ENCODE measurements at places on chromosomes 1 and 21. TPM values are rescaled to one million over a fixed set of nuclear protein-coding genes. Genes with fewer than 3 reads are reported as not detected.

The LAPTM5 gene
- total RNA-seq, result 585 TPM

The URB2 gene
- 11.2 TPM for total RNA-seq

The CITED4 gene
- 24.3 TPM for total RNA-seq

DNA sequence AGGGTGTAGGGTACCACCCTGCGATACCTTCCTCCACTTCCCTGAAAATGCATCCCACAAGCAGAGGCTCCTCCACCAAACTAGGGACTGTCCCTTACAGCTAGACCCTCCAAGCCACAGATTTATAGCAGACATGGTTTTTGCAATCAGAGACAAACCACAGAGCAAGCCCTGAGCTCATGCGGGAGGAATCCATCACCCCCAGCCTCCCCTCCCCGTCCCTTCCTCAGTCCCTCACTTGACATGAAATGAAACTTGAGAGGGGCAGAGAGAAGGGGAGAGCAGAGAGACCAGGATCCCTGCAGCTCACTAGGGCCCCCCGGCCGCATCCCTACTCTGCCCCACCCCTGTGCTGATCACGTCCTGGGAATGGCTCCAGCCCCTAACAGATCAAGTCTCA, 94.9 kb downstream of the MRPL37 start:
- H3K36me3 ChIP-seq, result no peaks in the 10 kb centered on the region
- no peaks in the 10 kb centered on the region for H3K27me3 ChIP-seq
- no peak for DNase-seq
- H3K27ac ChIP-seq, result peak overlapping the region; percentile 91
- H3K4me3 ChIP-seq, result no peak overlapping the region

The ARMH1 gene
- 79.0 TPM for total RNA-seq

- H3K36me3 ChIP-seq, result no peaks in the 10 kb centered on the region
- H3K4me1 ChIP-seq, result peaks cover 74% of the 10 kb centered on the region
- peak overlapping the region; percentile 35 for H3K27ac ChIP-seq
- DNase-seq, result no peak
- H3K27me3 ChIP-seq, result no peaks in the 10 kb centered on the region
Observed at GRCh38 chr1:109802901-109803561, 39.3 kb upstream of the EPS8L3 start.

GRCh38 chr1:180181048-180181447, 26.4 kb downstream of the QSOX1 start:
- H3K27me3 ChIP-seq, result no peaks in the 10 kb centered on the region
- H3K36me3 ChIP-seq, result peaks cover 35% of the 10 kb centered on the region
- DNase-seq, result no peak
- H3K4me3 ChIP-seq, result no peak overlapping the region
- H3K4me1 ChIP-seq, result no peaks in the 10 kb centered on the region

DNA sequence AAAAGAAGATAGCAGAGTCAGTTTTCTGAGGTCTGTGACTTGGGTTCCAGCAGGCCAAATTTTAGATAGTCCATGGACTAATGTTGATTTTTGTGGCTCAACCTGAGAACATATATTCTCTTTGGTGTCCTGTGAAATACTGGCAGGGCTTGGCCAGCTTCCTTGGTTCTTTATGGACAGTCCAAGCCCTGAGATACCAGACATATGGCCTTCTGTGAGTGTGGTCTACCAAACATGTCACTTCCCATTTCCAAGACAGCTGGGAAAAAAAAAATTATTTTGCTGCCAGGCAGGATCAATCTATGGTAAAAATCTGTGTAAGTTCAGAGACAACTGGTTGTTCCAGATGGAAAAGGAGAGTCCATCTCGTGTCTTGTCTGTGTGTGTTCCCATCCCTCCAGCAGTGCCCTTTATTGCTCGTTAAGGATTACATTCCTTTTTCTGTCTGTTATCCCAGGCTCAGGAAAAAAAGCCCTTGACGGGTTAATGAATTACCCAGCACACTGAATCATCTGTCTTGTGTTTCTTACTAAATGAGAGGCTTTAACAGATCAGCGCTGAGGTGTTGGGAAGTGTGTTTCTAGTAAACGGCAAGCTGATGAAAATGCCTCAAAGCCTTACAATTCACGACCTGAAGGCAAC, 33.4 kb upstream of the XPR1 start:
- no peaks in the 10 kb centered on the region for H3K4me1 ChIP-seq
- H3K36me3 ChIP-seq, result no peaks in the 10 kb centered on the region
- peaks cover 3% of the 10 kb centered on the region for H3K27me3 ChIP-seq
- no peak overlapping the region for H3K4me3 ChIP-seq
- no peak overlapping the region for H3K27ac ChIP-seq
- no peak for DNase-seq

- H3K27me3 ChIP-seq, result no peaks in the 10 kb centered on the region
- H3K27ac ChIP-seq, result no peak overlapping the region
- H3K4me1 ChIP-seq, result no peaks in the 10 kb centered on the region
- no peak for DNase-seq
- peaks cover 4% of the 10 kb centered on the region for H3K36me3 ChIP-seq
Observed at GRCh38 chr21:26093122-26093521, 77.4 kb downstream of the APP start.

- H3K27me3 ChIP-seq, result peaks cover 9% of the 10 kb centered on the region
- no peak overlapping the region for H3K4me3 ChIP-seq
- H3K27ac ChIP-seq, result no peak overlapping the region
- H3K4me1 ChIP-seq, result no peaks in the 10 kb centered on the region
- no peaks in the 10 kb centered on the region for H3K36me3 ChIP-seq
Observed at GRCh38 chr1:93670141-93670540, 11.5 kb downstream of the BCAR3 start.

- DNase-seq, result no peak
- H3K27ac ChIP-seq, result no peak overlapping the region
- H3K4me3 ChIP-seq, result no peak overlapping the region
- H3K36me3 ChIP-seq, result peaks cover 53% of the 10 kb centered on the region
- H3K27me3 ChIP-seq, result no peaks in the 10 kb centered on the region
Observed at GRCh38 chr1:62113507-62113906, 81.1 kb upstream of the L1TD1 start.

The PWP2 gene
- 9.0 TPM for total RNA-seq

The C1orf159 gene
- 24.9 TPM for total RNA-seq

The SLC30A10 gene
- total RNA-seq, result not detected

- peaks cover 3% of the 10 kb centered on the region for H3K4me1 ChIP-seq
- no peaks in the 10 kb centered on the region for H3K36me3 ChIP-seq
- H3K27me3 ChIP-seq, result no peaks in the 10 kb centered on the region
- no peak for DNase-seq
- no peak overlapping the region for H3K27ac ChIP-seq
Observed at GRCh38 chr1:53502641-53503432, 43.6 kb downstream of the DMRTB1 start.

The OR2M3 gene
- total RNA-seq, result not detected

The KIAA0040 gene
- 25.1 TPM for total RNA-seq
